ENCODE measurements at places on chromosomes 5 and 9.

- DNase-seq, result no peak
Observed at GRCh38 chr5:139955616-139956273, 87.4 kb downstream of the NRG2 start.

DNA sequence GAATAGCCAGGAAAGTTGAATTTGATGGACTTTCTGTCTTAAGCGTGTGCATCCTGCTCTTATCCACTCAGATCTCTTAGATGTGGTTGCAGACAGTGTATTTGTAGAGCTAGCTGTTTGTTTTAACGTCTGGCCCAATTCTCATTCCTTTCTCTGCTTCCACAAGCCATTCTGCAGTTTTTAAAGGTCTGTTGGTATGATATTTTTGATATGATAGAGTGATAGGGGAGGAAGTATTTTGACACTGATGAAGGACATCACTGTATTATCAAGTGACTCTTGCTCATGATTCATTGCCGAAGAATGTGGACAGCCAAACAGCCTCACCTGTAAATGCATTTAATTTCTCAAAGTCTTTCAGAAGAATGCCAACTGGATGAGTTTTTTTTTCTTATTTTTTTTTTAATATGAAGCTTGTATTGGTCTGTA is 4.5 kb downstream of the TJP2 start:
- DNase-seq, result no peak

GRCh38 chr9:127318651-127319167 is 54.1 kb downstream of the GARNL3 start:
- DNase-seq, result no peak

- DNase-seq, result no peak
Observed at GRCh38 chr9:98132806-98133631, 14.0 kb upstream of the TRIM14 start.

DNA sequence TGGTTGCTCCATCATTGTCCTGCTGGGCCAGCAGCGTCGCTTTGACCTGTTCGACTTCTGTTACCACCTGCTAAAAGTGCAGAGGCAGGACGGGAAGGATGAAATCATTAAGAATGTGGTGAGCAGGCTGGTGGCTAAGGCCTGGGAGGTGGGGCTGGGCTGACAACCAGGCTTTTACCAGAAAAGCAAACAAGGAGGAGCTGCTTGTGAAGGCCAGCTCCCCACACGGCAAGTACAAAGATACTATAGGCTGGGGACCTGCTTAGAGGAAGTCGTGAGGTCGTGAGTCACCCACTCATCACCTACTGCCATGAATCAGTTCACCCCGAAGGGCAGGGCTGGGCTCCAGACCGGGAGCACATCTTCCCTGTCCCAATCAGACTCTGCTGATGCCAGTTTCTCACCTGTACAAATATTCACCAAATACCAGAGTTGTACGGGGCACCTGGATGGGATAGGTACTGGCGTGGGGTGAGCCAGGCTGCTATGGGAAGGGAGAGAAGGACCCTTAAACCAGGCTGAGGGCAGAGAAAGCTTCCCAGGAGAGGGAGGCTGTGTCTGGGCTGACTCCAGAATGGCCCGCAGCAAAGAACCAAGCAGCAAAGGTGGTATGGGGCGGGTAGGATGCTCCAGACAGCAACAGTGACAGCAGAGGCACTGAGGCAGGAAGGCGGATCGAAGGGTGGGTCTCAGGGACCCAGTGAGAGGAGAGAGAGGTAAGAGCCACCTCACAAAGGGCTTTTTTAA is 69.3 kb upstream of the NIPAL4 start:
- DNase-seq, result peak; percentile 65
